Activated CD8-positive, alpha-beta memory T cell treated with anti-CD3 and anti-CD28 coated beads, Interleukin-2, amount 10 ng/mL, durations not matched to agents 7 days and 5 days (primary cell): ENCODE measurements at places on chromosomes 3 and 15.

DNA sequence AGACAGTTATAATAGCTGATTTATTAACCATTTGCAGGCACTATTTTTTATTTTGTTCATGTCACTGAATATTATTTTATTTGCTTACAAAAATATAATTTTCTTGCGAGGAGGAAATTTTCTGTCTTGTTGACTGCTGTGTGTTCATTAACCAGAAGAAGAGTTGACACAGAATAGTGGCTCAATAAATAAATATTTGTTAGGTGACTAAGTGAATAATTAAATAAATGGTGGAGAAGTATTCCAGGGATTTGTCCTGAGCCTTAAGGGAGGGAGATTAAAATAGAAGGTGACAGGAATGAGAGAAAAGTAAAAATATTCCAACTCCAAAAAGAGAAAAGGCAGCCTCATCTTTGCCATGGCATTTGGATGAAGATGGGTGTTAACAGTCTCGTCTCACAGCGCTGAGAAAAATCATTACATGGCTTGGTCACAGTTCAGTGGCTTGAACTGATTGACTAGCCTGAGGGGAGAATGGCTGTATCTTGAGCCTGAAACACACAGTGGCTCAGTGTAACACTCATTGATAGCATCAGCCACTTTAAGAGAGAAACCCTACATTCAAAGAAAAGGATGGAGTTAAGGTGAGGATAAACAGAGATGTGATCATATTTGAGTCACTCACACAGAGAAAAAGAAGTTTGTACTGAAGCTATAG lies 449.9 kb upstream of the NAALADL2 start:
- H3K4me3 ChIP-seq, result no peak overlapping the region
- no peak for DNase-seq
- no peaks in the 10 kb centered on the region for H3K4me1 ChIP-seq
- no peaks in the 10 kb centered on the region for H3K36me3 ChIP-seq

GRCh38 chr3:127459891-127460290 lies 130.6 kb downstream of the TPRA1 start:
- H3K4me1 ChIP-seq, result peaks cover 3% of the 10 kb centered on the region
- H3K27ac ChIP-seq, result no peak overlapping the region
- no peaks in the 10 kb centered on the region for H3K36me3 ChIP-seq
- no peak for DNase-seq
- no peak overlapping the region for H3K4me3 ChIP-seq
- H3K27me3 ChIP-seq, result peaks cover 54% of the 10 kb centered on the region

- H3K27me3 ChIP-seq, result no peaks in the 10 kb centered on the region
- H3K36me3 ChIP-seq, result no peaks in the 10 kb centered on the region
- no peak for DNase-seq
- no peak overlapping the region for H3K4me3 ChIP-seq
Observed at GRCh38 chr3:73681610-73682009, 56.9 kb upstream of the PDZRN3 start.

GRCh38 chr15:69794645-69795469 lies 302.9 kb downstream of the TLE3 start:
- H3K27ac ChIP-seq, result no peak overlapping the region
- H3K36me3 ChIP-seq, result no peaks in the 10 kb centered on the region
- no peak overlapping the region for H3K4me3 ChIP-seq

DNA sequence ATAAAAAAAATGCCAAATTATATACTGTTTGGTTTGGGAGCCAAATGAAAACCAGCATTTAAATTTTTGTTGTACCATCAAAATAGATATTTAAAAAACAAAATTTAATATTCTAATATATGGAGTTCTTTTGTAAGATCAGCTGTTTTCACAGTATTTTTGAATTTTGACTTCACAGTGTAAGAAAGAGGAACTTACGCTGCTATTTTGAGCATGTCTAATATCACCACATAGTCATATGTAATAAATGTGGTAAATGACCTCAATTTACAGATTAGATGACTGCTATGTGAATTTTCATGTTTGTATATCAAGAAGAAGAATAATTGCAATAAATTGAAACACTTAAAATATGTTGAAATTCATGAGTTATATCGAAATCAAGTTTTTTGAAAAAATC lies 189.6 kb downstream of the ARRDC4 start:
- H3K4me3 ChIP-seq, result no peak overlapping the region
- H3K27me3 ChIP-seq, result no peaks in the 10 kb centered on the region
- H3K4me1 ChIP-seq, result no peaks in the 10 kb centered on the region
- DNase-seq, result no peak
- no peaks in the 10 kb centered on the region for H3K36me3 ChIP-seq

GRCh38 chr3:23713641-23714040 lies 92.1 kb upstream of the UBE2E1 start:
- H3K36me3 ChIP-seq, result no peaks in the 10 kb centered on the region
- peaks cover 6% of the 10 kb centered on the region for H3K4me1 ChIP-seq
- no peak overlapping the region for H3K4me3 ChIP-seq
- no peak overlapping the region for H3K27ac ChIP-seq

DNA sequence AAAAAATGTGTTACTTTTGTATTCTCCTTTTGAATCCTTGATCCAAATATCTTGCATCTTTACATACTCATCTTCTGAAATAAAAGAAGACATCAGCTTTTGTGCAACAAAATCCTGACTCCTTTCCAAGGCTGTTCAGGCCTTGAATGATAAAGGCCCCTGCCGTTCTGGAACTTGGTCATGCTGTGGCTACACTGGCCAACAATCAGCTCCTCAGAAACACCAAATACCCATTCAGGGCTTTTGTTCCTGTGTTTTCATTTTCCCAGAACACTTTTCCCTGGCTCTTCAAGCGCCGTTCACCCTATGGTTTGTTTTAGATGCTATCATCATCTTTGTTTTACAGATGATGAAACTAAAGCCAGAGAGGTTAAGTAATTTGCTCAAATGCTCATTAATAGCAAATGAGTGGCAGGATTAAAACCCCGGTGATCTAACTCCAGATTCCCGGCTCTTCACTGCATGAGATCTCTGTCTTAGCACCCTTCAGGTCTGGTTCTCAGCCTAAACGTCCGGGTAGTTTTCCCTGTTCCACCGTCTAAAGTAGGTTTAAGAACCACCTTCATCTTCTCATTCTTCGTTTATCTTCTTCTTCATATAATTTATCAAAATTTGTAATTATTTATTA lies 58.3 kb downstream of the EPHA3 start:
- no peak overlapping the region for H3K27ac ChIP-seq
- H3K36me3 ChIP-seq, result no peaks in the 10 kb centered on the region
- H3K4me1 ChIP-seq, result no peaks in the 10 kb centered on the region

DNA sequence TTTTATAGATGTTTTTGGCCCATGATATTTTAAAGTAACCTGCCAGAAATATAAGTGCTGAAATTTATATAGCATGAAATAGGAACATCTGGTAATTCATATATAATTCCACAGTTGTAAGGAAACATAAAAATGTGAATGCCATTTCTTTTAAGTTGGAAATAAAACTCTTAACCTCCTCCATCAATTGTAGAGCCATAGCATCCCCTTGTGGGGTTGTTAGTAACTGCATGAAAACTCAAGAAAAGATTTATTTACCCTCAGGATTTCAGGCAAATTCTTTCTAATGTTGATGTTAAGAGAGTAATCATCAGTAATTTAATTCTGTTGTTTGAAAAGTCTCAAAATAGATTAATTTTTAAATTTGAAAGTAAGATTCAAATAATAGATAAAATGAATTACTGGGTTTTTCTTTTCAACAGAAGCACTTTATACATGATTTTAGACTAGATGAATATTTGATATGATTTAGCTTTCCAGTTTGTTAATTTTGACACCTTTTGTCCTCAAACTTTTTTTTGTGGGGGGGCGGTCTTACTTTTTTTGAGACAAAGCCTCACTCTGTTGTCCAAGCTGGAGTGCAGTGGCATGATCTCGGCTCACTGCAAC lies 74.7 kb downstream of the RASA2 start:
- no peak overlapping the region for H3K4me3 ChIP-seq
- DNase-seq, result peak; percentile 48
- H3K27ac ChIP-seq, result peak overlapping the region; percentile 52
- H3K27me3 ChIP-seq, result no peaks in the 10 kb centered on the region

GRCh38 chr3:8712045-8712907 lies 21.3 kb upstream of the CAV3 start:
- H3K4me3 ChIP-seq, result no peak overlapping the region
- H3K27me3 ChIP-seq, result no peaks in the 10 kb centered on the region
- no peaks in the 10 kb centered on the region for H3K4me1 ChIP-seq

DNA sequence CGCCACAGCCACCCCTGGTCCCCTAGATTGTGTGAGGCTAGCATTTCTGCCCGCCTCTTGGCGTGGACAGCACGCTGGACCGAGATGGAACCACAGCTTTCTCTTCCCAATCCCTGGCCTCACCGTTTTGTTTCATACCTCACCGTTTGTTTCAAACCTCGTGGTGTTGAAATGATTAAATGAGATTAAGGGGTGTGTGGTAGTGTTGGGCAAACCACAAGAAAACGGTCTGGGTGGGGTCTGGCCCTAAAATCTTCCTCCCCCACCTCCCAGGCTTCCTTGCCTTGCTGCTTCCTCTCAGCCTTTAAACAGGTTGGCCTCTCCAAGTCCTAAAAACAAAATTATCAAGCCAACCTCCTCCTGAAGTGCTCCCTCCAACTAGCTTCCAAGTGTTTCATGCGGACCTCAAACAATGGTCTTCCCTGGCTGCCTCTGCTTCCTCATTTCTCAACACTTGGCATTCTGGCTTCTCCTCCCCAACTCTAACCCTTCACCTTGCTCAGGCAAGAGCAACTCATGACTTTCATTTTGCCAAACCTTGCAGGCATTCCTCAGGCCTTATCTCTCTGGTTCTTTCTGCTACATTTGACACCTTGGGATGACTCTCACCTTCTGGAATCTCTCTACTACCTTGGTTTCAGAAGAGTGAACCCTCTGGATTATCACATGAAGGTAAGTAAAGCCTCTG lies 1.4 kb upstream of the ATP13A3 start:
- peak overlapping the region; percentile 90 for H3K27ac ChIP-seq
- H3K4me3 ChIP-seq, result peak overlapping the region; percentile 87
- peaks cover 17% of the 10 kb centered on the region for H3K36me3 ChIP-seq
- DNase-seq, result no peak

GRCh38 chr3:50127251-50127691 lies 27.9 kb upstream of the SEMA3F start:
- no peak overlapping the region for H3K27ac ChIP-seq
- no peak overlapping the region for H3K4me3 ChIP-seq
- no peaks in the 10 kb centered on the region for H3K36me3 ChIP-seq
- H3K27me3 ChIP-seq, result no peaks in the 10 kb centered on the region

DNA sequence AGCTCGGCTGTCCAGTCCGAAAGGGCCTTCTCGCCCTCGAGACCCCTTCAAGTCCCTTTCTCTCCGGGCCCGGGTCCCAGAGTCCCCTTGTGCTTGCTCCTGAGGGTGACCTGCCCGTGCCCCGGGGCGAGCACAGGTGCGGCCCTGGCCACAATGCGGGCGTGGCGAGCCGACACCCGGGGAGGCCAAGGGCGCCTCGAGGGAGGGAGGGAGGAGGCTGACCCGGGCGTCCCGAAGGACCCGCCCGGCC lies 810 bp upstream of the MEF2A start:
- H3K27ac ChIP-seq, result peak overlapping the region; percentile 45
- H3K4me3 ChIP-seq, result peak overlapping the region; percentile 58
- no peak for DNase-seq

DNA sequence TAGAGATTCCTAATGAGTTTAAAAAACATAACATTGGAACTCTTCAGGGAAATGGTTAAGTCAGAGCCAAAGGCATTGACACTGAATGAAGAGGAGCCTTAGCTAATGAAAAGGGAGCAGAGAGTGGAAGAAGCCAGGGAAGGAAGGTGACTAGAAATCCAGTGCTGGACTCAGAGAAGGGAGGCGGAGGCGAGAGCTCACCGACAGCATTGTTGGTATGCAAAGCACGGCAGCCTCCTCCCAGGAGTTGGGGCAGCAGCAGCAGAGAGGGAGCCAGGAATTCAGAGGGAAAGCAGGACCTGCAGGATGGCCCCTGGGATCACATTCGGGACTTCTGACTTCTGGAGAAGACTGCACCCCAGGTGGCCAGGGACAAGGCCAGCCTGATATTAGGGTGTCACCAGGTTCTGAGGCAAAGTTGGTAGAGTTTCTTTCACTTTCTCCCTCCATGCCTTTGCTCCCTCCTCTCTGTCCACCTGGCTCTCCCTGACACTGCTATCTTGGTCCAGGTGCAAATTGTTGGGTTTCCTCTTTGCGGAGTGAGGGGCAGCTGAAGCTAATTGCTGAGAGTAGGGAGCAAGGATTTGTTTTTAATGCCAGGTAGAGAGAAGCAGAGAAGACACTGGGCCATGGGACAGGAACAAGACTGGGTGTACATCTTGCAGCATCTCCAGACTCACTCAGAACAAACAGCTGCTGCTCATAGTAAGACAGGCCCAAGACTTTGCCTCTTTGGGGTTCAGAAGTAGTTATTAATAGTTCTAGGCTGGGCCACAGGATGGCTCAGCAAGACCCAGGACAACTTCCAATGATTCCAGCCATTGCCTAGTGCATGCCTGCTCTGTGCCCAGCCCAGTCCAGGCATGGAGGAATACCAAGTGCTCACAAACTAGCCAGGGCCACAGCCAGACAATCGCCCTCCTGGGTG lies 157.9 kb downstream of the TLE3 start:
- DNase-seq, result no peak
- peaks cover 2% of the 10 kb centered on the region for H3K36me3 ChIP-seq
- no peak overlapping the region for H3K27ac ChIP-seq
- no peak overlapping the region for H3K4me3 ChIP-seq
- H3K4me1 ChIP-seq, result no peaks in the 10 kb centered on the region

DNA sequence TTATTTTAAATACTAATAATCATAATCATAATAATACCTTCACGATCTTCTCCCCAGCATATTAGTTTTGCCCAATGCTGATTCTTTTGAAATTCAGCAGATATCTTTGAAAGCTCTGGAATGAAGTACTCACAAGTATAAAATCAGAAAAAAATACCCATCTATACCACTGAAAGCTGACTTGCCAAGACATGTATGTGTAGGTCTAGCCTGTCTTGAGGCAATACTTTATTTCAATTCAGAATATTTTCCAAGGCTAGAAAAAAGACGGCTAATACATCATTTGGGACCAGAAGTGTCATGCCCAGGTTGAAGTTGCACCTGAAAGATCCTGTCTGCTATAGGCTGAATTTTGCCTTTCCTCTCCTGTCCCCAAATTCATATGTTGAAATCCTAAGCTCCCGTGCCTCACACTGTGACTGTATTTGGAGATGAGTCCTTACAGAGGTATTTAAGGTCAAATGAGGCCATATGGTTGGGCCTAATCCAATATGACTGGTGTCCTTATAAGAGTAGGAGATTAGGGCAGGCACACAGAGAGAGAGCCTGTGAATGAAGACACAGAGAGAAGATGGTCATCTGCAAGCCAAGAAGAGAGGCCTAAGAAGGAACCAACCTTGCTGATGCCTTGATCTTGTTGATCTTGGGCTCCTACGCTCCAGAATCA lies 255.9 kb upstream of the CMC1 start:
- H3K36me3 ChIP-seq, result peaks cover 1% of the 10 kb centered on the region
- no peak for DNase-seq
- peaks cover 4% of the 10 kb centered on the region for H3K4me1 ChIP-seq
- no peak overlapping the region for H3K27ac ChIP-seq

DNA sequence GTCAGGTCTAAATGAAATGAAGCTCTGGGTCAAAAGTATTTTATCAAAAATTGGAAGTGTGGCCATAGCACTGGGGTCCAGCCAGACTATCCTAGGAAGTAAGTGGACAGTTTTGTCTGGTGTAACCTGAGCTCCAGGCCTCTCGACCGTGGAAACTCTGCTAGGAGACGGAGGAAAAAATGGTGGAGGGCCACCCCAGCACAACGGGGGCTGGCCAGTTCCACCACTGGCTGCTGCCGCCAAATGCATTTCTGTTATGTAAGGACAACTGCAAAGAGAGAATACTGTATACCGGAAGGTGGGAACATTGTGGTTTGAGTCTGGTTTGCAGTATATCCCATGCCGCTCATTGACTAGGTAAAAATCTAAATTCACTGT lies 235.7 kb downstream of the GREM1 start:
- no peaks in the 10 kb centered on the region for H3K27me3 ChIP-seq
- H3K4me1 ChIP-seq, result no peaks in the 10 kb centered on the region
- H3K4me3 ChIP-seq, result no peak overlapping the region
- no peak overlapping the region for H3K27ac ChIP-seq
- no peaks in the 10 kb centered on the region for H3K36me3 ChIP-seq
